HS-27A (cell line): ENCODE measurements at places on chromosomes 16 and 17.

- no peak for DNase-seq
Observed at GRCh38 chr17:77185137-77185536, 44.4 kb downstream of the SEC14L1 start.

- no peak for DNase-seq
Observed at GRCh38 chr17:12966413-12966812, 51.4 kb downstream of the ELAC2 start.

DNA sequence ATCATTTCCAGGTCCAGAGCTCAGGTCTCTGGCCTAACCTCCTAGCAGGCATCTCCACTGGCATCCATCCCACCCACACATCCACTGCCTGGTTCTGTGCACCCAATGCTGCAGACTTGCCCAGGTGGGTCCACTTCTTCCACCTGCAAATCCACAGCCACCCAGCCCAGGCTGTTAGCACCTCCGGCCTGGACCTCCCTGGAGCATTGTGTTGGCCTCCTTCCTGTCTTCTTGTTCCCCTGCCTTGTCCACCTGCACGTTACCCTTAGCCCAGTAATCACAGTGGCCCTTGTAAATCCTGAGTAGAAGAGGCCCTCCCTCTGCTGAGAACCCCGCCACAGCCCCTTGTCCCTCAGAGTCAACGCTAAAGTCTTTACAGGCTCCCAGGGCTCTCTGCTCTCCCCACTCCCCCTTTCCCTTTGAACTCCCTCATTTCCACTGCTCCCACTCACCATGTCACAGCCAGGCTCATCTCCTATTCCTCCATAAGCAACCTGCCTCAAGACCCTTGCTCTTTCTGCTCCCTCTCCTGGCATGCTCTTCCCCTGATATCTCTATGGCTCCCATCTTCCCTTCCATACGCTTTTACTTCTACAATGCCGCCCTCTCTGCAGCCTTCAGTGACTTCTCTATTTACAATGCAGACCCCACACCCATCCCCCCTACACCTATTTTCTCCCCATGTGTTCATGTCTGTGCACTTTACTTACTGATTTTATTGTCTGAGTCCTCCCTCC lies 288.8 kb downstream of the FOXL1 start:
- no peak for DNase-seq

DNA sequence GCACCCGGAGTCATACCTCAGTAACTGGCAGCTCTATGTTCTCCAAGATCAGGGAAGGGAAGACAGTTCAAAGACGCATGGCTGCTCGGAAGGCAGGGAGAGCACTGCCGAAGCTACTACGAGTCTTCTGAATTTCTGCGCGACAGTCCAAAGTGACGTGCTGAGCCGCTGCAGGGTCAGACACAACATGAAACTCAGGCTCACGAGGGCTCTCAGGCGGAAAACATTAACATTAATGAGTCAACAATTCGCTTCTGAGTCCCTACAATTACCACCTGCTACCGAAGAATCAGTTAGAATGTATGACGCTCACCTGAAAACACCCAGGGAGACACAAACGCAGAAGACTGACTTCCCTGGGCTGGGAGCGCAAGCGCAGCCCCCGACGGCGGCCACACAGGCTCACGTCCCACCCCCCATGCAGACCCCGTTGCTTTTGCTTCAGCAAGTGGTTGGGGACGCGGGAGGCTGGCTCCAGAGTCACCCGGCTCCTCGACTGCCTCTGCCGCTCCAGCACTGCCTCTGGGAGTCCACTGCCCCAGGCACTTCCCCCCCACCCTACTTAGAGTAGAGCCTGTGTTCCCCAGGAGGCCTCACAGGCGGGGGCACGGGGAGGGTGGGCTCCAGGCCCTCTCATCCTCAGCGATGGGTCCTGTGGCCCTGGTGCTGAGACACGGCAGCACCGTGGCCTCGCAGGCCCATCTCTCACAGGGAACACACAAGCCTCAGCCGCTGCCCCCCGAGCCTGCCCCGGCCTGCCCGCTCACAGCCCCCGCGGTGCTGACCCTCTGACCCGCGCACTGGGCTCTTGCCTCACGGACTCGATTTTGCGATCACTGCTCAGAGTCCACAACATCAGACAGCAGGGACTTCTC lies 38.9 kb downstream of the LMF1 start:
- no peak for DNase-seq

- DNase-seq, result no peak
Observed at GRCh38 chr16:28932339-28933141, 769 bp downstream of the CD19 start.

DNA sequence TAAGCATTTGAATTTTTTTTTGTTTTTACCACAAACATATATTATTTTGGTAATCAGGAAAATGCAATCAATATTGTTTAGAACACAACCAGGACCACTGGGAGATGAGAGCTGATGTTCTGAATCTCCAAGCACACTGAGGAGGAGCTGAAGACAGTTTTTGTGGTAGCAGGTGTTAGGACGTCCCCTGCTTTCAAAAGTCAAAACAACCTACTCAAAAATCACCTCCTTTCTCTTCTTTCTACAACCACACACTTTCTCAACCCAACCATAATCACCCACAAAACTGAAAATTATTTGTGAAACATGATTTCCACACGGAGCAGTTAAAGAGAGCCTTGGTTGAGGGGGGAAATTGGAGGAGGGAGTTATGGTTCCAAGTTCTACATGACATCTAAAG lies 26.7 kb upstream of the CFAP20 start:
- DNase-seq, result no peak

DNA sequence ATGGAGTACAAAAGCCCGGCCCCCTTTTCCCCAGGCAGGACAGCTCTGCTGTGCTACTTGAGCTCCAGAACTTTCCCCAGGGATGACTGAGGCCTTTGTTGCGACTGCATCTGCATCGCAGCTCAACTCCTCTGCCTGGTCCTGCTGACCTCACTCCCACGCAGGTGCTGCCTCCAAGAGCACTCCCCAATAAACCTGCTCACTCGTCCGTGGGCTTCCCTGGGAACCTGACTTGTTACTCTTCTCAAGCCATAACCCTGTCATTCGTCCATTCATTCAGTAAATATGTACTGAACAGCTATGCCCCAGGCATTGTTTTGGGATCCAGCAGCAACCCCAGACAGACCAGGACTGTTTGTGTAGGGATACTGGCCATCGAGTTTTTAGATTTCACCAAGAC lies 11.6 kb upstream of the RMI2 start:
- DNase-seq, result no peak

DNA sequence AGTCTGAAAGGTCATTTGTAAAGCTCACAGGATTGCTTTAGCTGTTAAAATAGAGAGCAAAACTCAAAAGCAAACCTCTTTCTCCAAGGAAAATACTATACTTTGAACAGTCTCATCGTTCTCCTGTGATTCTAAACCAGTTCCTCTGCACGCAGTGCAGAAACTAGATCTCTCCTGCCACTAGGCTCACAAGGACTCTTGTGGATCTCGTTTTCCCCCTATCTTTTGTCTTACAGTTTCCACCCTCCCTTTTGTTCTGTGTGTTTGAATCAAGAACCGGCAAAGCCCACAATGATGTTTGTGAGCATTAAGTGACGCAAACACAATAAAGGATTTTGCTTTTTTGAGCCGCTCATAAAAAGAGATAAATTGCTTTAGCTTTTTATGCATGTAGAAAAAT lies 1103.5 kb upstream of the RBFOX1 start:
- DNase-seq, result no peak

DNA sequence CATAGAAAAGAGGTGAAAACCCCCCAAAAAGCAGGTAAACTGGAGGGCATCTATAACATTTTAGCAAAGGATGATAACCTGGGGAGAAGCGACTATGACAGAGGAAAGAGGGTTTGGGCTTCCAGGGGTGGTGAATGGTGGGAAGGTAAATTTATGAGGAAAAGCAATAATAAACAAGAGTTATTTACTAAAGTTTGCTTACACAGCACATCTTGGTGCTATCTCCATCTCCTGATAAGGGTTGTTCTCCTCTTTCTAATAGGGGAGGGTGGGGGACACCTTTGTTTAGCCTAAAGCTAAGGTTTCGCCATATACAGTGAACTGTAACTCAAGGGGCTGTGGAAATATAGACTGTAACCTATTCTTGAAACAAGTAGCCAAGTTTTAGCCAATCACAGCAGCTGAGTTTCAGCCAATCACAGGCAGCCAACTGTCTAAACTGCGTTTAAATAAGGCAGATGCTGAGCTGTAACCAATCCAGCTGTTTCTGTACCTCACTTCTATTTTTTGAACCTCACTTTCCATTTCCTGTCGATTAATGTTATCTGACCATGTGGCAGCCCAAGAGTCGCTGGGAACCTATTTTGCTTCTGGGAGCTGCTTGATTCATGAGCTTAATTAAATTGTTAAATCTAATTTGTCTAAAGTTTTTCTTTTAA lies 191.8 kb downstream of the MAP2K6 start:
- no peak for DNase-seq

DNA sequence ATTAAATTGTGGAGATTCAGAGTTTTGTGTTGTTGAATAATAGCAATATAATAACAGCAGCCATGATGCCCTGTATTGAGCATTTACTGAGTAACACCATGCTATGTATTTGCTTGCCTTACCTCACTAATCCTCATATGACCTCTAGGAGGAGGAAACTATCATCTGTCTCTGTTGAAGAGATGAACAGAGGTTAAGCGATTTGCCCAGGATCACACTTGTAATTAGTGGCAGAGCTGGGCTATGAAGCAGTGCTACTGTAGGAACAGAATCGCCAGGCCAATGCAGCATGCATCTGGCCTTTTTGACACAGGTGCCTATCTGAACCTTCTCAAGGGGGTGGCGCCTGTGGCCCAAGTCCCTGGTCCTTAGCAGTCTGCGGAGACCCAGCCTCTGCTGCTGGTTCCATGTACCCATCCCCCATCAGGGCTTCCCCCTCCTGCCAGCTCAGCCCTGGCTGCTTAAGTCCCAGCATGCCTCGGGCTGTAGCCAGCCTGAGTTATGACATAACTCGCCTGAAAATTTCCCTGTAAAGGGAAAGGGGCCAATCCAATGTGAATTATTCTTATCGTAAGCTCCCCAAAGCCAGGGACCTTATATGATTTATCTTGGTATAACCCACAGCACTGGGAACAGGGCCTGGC lies 50.4 kb upstream of the HS3ST2 start:
- no peak for DNase-seq

- DNase-seq, result no peak
Observed at GRCh38 chr17:50775926-50776325, 8.6 kb upstream of the ANKRD40CL start.

DNA sequence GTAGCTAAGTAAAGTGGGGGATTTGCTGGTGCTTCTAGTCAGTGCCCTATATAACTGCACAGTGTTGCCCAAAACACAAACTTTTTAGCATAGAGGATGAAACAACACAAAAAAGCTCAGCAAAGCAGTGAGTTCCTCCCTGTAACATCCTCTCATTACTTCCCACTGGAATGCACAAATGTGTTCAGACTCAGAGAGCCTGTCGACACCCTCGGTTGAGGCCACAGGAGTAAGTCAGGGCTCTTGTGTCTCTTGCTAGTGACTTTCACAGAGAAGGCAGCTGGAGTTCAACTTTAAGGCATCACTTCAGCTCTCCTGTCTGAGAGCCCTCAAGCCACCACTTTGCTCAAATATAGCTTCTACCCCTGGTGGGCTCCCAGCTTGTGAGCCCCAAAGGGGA lies 107.2 kb upstream of the NETO2 start:
- no peak for DNase-seq

GRCh38 chr17:35807371-35808144 lies 1.7 kb upstream of the TAF15 start:
- no peak for DNase-seq

GRCh38 chr16:17744921-17745572 lies 274.3 kb upstream of the XYLT1 start:
- no peak for DNase-seq

- no peak for DNase-seq
Observed at GRCh38 chr17:15457723-15458094, 9.7 kb downstream of the CDRT4 start.

GRCh38 chr16:67562918-67563707 lies 787 bp downstream of the CTCF start:
- no peak for DNase-seq

DNA sequence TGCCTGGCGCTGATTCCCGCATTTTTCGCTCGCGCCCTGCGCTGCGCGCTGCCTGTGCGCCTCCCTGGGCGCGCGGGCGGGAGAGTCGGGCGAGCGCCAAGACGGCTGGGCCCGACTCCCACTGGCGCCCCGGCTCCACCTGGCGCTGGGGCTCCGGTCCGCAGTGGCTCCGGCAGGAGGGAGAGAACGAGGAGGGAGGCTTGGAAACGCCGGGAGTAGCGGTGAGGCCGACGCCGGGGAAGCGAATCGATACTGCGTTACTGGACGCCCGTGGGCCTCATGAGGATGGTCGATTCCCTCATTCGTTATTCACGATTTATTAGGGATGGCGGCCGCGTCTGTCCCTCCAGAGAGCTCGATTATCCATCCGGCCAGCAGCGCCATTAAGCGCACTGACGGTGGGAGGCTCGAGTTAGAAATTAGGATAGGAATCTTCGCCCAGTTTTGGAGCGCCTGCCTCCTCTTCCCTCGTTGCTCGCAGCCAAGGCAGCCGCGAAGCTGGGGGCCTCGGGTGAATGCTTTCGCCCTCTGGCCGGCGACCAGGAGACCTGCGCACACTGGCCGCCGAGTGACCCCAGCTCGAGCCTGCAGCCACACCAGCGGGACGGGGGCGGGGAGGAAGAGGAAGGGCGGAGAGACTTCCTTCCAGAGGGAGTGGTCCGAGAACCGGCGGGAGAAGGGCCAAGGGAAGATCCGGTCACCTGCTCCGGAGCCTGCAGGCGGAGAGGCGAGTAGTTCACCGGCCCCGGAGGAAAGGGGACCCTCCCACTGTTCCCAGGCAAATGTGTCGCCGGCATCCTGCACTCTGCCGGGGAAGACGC lies 1.3 kb upstream of the PCGF2 start:
- DNase-seq, result no peak
